Stimulated activated CD4-positive, alpha-beta T cell treated with anti-CD3 and anti-CD28 coated beads, Interleukin-1b, Interleukin-23, amount 100 ng/mL, for 24 hours (primary cell): ENCODE measurements at places on chromosomes 7 and 10.

GRCh38 chr7:15292138-15292537 lies 269.7 kb downstream of the AGMO start:
- DNase-seq, result no peak

DNA sequence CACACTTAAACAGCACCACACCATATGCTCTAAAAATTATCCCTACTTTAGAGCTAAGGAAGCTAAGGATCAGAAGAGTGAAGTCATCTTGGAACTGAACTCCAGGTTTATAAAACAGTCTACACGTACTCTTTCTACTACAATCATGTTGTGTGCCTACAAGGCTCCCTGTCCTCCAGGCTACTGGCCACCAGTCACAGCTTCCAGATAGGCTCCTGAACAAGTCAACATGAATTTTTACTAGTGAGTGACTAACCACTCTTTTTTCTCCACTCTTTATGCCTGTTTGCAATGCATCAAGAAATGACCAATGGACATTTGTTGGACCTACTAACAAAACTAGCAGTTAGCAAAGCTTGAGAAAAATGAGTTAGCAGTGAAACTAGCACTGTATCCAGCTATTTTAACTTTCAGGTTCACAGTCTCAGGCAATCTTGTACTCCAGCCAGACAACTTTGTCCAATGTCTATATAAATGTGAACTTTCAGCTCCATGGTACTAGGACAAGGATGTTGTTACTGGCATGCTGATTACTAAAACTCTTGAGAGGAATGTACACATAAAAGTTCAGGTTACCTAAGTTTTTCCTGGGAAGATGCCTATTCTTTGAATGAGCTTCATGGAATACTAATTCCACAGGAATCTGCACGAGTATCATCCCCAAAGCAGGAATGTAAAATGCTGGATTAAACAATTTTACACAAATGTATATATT lies 180.0 kb downstream of the BTAF1 start:
- no peak for DNase-seq

DNA sequence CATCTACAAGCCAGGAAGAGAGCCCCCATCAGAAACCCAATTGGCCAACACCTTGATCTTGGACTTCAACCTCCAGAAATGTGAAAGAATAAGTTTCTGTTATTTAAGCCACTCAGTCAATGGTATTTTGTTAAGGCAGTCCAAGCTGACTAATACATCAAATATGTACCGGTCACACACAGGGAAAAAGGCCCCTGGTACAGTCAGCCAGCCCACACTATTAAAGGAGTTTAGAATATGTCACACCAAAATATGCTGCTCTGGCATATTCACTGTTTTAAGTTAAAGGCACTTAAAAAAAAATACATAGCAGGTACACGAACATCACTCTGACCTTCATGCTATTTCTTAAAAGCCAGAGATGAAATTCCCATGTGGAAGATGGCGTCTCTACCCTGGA lies 15.2 kb upstream of the CDCA7L start:
- DNase-seq, result no peak

GRCh38 chr7:134740376-134740775 lies 39.1 kb upstream of the CALD1 start:
- DNase-seq, result no peak

DNA sequence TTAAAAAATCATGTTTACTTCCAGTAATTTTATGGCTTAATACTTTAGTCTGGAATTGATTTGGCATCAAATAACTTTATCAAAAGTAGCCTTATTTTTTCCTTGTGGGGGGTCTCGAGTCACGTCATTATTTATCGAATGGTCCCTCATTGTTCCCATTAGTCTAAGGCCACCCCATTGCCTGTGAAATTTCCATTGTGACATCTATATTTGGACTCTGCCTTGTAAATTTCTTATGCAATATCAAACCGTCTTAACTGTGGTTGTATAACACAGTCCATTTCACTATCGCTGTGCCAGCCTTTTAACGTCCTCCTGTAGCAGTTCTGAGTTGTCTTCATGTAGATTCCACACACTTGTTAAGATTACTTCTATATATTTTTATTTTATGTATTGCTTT lies 103.9 kb upstream of the RET start:
- no peak for DNase-seq

GRCh38 chr10:113939212-113939860 lies 84.9 kb downstream of the NHLRC2 start:
- no peak for DNase-seq
